ENCODE measurements at places on chromosomes 16 and 17. TPM values are rescaled to one million over a fixed set of nuclear protein-coding genes. Genes with fewer than 3 reads are reported as not detected.

The CLDN9 gene
- total RNA-seq, result 1.2 TPM

The TIGD7 gene
- total RNA-seq, result 5.5 TPM

The LCAT gene
- total RNA-seq, result 4.6 TPM

The PLCD3 gene
- 35.1 TPM for total RNA-seq

The SLC13A5 gene
- not detected for total RNA-seq

The YWHAE gene
- 342 TPM for total RNA-seq

The MYH3 gene
- 4.1 TPM for total RNA-seq

The HS3ST3A1 gene
- total RNA-seq, result 47.6 TPM

The MAP2K3 gene
- 54.0 TPM for total RNA-seq

The MYH1 gene
- total RNA-seq, result not detected

The BIRC5 gene
- total RNA-seq, result 304 TPM

The CNGB1 gene
- 0.04 TPM for total RNA-seq

The QRICH2 gene
- 2.2 TPM for total RNA-seq

The TPSD1 gene
- total RNA-seq, result not detected

The FBXO39 gene
- total RNA-seq, result not detected

The KRTAP3-2 gene
- total RNA-seq, result not detected

The SALL1 gene
- total RNA-seq, result not detected

The SLC13A2 gene
- not detected for total RNA-seq

The VAT1L gene
- 0.29 TPM for total RNA-seq

The SOX8 gene
- total RNA-seq, result 0.47 TPM

The CCL14 gene
- not detected for total RNA-seq

The CHST4 gene
- not detected for total RNA-seq

The GCGR gene
- not detected for total RNA-seq

The OR1F1 gene
- not detected for total RNA-seq

The GLIS2 gene
- 5.9 TPM for total RNA-seq

The EMC6 gene
- total RNA-seq, result 56.5 TPM

The OTOA gene
- not detected for total RNA-seq

The PYDC1 gene
- total RNA-seq, result not detected

The KRT24 gene
- total RNA-seq, result not detected

The ESRP2 gene
- 48.1 TPM for total RNA-seq

The TTLL6 gene
- 0.40 TPM for total RNA-seq

The SYNGR3 gene
- 2.8 TPM for total RNA-seq

The CHRNB1 gene
- total RNA-seq, result 2.9 TPM

The MT1G gene
- total RNA-seq, result not detected

The KCNJ12 gene
- total RNA-seq, result 10.0 TPM

The UTS2R gene
- not detected for total RNA-seq

The ASIC2 gene
- 0.11 TPM for total RNA-seq

The TEKT3 gene
- total RNA-seq, result not detected

The AOC2 gene
- 1.4 TPM for total RNA-seq

The SLX4 gene
- 5.9 TPM for total RNA-seq

The HSD17B2 gene
- total RNA-seq, result 5.2 TPM

The FOXO3B gene
- 3.5 TPM for total RNA-seq

The TXNL4B gene
- total RNA-seq, result 7.9 TPM

The CTRB1 gene
- total RNA-seq, result not detected

The NOD2 gene
- not detected for total RNA-seq

The KRT28 gene
- not detected for total RNA-seq

The CA4 gene
- not detected for total RNA-seq

The ZSCAN10 gene
- total RNA-seq, result not detected

The SLFN12L gene
- total RNA-seq, result not detected

The NHLRC4 gene
- not detected for total RNA-seq

The KRT31 gene
- not detected for total RNA-seq

The CD300C gene
- not detected for total RNA-seq

Data from PC-3 (cell line).